Caudate nucleus (tissue), 63 donors: ENCODE measurements at places on chromosomes 2 and 18.

GRCh38 chr2:144509879-144510221, 10.1 kb downstream of the ZEB2 start:
- no peak for DNase-seq

GRCh38 chr2:118150294-118150693, 62.0 kb downstream of the INSIG2 start:
- no peak for DNase-seq

DNA sequence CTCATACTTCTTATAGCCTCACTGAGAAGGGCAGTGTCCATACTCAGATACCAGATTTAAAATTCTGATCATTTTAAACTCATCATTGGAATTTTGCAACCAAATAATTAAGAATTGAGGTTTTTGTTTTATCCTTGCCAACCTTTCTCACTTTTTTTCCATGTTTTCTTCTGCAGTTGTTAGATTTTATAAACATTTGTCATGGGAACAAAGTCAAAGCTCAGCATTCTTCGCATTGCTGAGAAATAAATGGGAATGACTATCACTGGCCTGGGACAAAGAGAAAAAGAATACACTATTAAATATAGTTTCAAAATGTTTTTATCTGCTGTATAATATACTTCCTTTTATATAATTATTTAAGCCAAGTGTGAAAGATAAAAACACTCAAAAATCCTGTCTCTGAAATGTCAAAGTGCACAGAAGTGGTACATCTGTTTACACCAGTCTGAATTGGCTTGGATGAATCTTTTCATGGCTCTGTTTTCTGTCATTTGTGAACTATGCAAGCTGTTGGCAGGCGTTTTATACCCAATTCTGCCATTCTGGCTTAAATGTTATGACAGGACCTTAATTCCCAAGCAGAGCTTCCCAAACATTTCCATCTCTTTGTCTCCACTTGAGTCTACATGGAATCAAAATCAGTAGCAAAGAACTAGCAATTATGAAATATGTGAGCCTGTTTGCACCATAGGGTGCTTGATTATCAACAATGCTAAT, 249.3 kb upstream of the SYT4 start:
- no peak for DNase-seq

DNA sequence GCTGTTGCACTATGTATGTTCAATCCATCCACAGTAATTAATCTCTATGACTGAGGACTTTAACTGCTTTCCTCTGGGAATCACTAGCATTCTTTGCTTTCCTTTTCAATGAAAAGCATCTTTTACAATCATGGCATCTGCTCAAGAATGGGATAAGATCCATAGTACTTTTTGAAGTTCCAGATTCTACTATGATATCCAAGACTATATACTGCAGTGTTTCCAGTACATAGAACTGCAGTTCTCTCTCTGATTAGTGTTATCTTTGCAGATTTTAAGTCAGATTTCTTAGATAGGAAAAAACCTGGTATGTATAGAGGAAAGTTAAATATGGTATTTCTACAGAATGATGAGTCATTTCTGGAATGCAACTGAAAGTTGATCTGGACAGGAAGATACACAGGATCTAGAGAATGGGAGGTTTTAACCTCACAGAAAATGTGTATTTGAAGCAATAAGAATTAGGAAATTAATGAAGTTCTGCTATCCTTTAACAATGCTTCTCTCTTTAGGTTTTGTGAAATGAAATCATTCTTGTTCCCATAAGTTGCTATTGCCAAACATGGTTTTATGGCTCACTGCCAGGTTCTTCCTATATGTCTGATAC, 670.7 kb downstream of the ERBB4 start:
- DNase-seq = no peak

DNA sequence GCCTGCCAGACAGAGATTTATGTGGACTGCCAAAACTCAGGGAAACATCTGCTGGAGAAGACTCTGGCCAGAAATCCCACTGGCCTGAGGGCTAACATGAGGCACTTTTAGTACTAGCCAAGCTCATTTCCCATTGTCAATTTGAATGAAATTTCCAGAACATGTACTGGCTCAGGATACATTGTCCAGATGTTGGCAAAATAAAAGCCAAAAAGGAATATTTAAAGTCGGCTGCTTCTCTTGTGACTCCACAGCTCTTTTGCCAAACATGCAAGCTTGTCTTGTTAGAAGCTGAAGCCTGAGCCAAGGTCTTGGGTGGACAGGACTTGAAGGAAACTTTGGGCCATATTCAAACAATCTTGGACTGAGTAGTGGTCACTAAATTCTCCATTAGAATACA, 215.5 kb downstream of the NCKAP5 start:
- no peak for DNase-seq

GRCh38 chr2:191303140-191304005, 58.2 kb downstream of the MYO1B start:
- DNase-seq = no peak

- no peak for DNase-seq
Measured at GRCh38 chr2:120959426-120959825, 223.8 kb downstream of the GLI2 start.

DNA sequence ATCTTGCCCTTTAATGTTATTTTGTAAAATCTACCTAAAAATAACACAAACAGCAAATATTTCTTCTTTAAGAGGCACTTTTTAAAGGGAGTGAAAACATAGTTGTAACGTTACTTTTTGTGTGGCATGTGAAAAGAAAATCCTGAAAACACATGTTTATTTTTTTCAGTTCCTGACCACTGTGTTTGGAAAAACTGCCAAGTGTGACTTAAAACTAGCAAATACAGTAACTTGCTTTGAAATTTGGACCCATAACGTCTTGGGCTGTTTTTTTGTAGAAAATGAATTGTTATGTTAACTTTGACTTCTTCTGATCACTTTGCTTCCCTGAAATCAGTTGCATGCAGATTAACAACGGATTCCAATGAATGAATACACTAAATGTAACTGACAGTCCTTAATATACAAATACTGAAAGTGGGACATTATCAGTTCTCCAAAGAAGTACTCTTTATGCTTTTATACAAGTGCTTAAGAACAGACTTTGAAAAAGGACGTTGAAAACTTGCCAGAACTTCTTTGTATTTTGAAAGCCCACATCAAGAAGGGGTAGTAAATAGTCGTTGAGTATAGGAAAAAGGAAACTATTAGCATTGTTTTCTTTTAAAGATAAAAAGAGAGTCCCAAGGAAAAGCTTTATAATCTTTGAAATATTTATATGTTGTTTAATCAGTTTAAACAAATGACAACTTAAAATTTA, 96.1 kb upstream of the ZEB2 start:
- DNase-seq = no peak

DNA sequence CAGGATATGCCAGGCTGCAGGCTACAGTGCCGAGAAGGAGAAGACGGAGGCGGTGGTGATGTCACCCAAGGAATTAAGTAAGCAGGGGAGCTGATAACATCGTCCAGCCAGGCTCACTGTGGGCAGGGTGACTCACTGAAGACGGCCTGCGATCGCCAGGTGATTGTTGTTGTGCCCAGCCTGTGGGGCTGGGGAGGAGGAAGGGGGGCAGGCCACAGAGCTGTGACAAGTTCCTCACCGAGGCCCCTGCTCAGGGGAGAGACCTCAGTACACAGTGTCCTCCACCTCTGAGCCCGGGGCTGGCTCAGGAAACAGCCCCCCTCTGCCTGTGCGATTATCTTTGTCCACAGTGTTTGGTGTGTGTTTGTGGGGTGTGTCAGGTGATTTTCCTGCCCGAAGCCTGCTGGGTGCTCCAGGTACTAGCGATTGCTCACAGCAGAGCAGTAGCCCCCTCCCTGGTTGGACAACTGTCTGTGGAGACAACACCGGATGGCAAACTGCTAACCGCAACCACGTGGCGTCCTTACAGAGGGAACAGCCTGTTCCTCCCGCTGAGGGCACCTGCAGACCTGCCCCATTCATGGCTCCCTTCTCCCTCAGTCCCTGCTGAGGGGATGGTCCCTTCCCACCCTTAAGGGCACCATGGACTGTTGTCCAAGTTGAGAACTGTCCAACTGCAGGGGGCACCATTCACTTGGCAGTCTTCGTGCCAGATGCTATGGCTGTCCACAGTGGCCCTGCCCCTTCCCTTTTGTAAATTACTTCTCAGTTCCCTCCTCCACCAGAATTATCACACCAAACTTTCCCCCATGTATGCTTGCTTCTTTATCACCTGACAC, 95.1 kb downstream of the ZFP36L2 start:
- no peak for DNase-seq

- DNase-seq = no peak
Measured at GRCh38 chr2:190655113-190655512, 6.2 kb downstream of the NAB1 start.

- DNase-seq = no peak
Measured at GRCh38 chr2:46439582-46439981, 39.8 kb upstream of the TMEM247 start.

DNA sequence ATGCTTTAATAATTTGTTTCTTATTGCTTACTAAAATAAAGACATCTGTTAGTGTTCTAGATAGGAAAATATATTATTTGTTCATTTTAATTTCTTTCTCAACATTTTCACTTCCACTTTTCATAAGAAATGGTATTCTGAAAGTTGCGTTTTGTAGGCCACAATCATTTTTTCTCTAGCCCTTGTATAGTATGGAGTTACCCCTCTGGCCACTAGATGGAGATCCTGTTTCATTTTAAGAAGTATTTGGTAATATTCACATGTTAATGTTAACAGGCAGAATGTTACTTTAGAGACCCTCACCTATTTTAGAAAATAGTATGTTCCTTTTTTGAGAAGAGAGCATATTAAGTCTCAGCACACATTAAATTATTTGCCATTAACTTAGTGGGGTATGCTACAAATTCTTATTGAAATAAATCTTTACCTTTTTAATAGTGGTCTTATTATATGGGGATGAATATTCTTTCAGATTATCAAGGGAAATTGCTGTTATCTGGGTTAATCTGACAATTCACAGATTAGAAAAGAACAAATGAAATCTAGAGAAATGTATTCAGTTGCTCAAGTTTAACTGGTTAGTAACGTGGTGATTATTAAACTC, 73.9 kb upstream of the TTC27 start:
- no peak for DNase-seq

- DNase-seq = no peak
Measured at GRCh38 chr18:73728657-73729056, 419.0 kb downstream of the FBXO15 start.

GRCh38 chr18:52286675-52287074, 53.3 kb upstream of the DCC start:
- no peak for DNase-seq

- DNase-seq = no peak
Measured at GRCh38 chr2:132747046-132747445, 77.0 kb upstream of the LYPD1 start.

DNA sequence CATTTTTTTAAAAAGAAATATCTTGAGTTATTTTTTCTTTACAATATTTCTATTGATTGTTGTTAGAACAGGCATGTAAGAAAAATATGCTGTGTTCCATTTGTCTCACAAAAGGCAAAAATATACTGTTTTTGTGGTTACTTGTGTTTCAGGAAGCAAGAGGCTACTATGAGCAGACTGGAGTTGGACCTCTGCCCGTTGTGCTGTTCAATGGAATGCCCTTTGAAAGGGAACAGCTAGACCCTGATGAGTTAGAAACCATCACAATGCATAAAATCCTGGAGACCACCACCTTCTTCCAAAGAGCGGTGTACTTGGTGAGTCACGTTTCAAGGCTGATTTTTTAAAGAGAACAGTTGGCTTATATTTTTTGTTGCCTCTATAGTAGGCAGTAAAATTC, 54.7 kb downstream of the UGGT1 start:
- DNase-seq = no peak

DNA sequence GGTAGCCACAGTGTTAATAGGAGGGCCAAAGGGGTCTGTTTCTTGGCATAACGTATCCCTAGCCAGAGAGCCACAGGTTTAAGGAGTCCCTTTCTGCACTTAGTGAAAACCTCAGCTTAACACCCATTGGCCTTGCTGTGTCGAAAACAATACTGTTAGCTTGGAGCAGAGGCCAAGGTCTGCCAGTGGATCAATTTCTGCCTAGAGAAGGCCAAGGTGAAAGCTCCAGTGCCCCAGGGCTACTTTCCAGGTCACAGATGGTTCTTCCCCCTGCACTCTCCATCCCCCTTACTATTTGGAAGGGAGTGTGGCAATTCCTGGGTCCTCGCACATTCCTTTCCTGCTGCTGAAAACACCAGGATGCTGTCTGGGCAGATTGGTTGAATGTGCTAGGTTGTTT, 74.8 kb upstream of the TNP1 start:
- DNase-seq = no peak
